NT2/D1 (cell line): ENCODE measurements at places on chromosomes 6 and 20.

DNA sequence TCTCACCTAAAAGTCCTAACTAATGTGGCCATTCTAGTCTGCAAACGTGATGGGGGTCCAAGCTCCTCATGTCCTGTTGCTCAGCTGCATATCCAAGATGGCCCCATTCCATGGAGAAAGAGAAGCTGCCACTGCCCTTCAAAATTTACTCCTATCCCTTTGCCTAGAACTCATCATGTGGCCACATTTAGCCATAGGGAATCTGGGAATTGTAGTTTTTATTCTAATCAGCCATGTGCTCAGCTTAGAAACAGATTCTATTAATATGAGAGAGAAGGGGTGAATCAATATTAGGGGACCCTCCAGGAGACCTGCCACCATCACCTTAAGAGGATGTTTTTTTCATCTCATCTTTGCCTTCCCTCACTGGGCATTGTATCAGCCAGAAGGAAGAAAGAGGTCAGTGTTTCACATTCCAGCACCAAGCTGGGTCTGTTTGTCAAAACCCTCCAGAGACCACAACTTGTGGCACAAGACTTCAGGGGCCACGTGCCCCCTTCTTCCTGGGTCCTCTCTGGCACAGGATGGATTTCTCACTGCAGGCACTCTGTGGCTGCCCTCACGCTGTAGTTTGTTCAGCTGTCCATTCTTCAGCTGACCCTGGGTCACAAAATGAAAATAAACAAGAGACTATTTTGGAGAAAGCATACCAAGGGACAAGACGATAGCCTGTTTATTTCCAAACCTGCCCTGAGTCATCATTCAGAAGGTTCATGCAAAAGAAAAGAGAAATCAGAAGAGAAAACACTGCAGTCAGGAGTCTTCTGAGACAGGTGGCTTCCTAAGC, 172.0 kb downstream of the EYA2 start:
- no peak for DNase-seq

DNA sequence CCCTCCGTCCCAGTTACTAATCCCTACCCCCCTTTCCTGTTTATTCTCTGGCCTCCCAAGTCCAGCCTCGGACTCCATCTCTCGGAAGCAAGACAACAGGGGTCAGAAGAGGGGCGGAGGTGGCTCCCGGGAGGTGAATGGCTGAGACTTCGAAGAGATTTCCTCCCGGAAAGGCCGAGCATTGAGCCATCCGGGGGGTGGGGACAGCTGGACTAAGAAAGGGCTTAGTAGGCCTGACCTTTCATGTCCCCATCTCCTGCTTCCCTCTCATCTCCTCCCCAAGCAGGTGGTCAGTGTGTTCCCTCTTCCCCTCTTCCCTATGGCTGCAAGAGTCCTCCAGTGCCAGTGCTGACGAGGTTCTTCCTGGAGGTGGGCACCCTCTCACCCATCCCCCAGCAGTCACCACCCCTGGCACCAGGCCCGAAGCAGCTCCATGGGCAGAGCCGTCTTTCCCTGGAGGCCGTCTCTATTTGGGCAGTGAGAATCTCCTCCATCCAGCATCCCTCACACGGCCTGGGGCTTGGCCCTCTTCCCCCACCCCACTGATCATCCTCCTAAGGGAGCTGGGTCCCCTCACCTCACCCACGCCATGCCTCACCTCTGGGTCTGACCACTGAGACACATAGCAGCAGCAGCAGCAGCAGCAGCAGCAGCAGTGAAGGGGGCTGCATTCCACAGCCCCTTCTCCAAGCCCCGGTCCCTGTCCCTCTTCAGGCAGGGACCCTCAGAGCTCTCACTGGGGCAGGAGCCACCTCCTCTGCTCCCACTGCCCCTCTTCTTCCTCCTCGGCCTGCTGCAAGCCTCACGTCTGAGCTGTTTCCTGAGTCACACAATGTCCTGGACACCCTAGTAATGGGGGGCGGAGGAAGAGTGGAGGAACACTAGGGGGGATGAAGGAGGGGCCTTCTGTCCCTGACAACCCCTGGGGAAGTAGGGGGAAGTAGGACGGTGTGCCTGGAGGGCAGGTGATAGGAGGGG, at the start of gene NOTCH4:
TSS of gene NOTCH4 (minus strand) at position 810 of the 978 bp plus-strand sequence. CDS start at position 671, 139 bp downstream.
- no peak for DNase-seq

- no peak for DNase-seq
Observed at GRCh38 chr20:13800728-13801134, 15.9 kb downstream of the NDUFAF5 start.

- no peak for DNase-seq
Observed at GRCh38 chr6:111871725-111872400, 1.4 kb downstream of the FYN start.
